ENCODE measurements at places on chromosomes 1 and 21.

DNA sequence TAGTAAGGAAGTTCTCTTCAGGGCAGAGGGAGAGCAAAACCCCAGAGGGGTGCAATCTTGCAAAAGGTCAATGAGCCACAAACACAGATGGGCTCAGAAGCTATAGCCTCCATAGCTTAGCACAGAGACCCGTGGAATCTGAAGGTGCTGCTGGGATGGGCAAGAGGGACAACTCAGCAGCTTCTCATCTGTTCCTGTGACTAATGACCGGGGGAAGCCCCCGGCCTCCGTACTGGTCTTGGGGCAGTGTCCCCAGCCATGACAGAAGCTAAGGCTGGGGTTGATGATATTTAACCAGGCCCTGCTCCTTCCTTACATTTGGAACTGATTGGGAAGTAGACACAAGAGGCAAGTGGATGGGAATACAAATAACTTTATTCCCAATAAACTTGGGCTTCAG is 19.1 kb downstream of the EXOC8 start:
- DNase-seq, result no peak

DNA sequence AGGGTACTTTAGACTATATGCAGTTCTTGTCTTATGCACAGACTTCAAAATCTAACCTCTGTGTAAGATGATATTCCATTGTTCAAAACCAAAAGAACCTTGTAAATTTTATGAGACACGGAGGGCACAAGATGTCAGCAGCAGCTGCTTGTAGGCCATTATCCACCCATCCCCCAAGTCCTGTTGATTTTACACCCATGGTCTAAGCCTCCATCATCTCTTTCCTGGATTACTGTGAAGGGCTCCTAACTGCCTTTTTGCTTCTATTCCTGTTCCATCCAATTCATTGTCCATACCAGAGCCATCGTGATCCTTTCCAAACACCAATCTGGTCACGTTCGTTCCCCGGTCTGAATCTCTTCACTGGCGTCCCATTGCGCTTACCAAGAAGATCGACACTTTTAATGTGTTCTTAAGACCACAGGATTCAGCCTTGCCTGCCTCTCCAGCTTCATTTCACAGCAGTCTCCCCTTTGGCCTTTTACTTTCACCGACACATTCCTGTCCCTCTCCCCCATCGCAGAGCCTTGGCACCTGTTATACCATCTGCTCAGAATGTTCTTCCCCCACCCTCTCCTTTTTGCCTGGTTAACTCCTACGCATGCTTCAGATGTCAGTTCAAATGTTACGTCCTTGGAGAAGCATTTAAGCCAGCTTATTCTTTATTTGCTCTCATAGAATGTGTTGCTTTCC is 107.3 kb upstream of the POU3F1 start:
- DNase-seq, result no peak

- no peak for DNase-seq
Measured at GRCh38 chr1:20291645-20292084, 990 bp downstream of the VWA5B1 start.

DNA sequence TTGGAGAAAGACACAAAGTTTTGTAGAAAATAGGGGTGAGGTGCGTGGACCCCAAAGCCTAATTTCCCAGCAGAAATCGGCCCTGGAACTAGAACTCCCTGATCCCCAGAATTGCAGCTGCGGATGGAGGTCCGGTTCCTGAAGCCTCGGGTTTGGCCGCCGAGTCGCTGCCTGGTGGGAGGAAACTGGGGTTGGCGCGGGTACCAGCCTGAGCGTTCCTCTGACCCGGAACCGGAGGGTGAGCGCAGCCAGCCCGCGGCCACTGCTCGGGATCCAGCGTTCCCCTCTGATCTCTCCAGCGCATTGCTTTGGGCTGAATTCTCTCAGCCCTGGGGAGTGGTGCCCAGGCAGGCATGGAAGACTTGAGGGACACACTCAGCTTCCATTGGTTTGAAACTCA is 1.6 kb downstream of the ST6GALNAC5 start:
- peak; percentile 73 for DNase-seq

DNA sequence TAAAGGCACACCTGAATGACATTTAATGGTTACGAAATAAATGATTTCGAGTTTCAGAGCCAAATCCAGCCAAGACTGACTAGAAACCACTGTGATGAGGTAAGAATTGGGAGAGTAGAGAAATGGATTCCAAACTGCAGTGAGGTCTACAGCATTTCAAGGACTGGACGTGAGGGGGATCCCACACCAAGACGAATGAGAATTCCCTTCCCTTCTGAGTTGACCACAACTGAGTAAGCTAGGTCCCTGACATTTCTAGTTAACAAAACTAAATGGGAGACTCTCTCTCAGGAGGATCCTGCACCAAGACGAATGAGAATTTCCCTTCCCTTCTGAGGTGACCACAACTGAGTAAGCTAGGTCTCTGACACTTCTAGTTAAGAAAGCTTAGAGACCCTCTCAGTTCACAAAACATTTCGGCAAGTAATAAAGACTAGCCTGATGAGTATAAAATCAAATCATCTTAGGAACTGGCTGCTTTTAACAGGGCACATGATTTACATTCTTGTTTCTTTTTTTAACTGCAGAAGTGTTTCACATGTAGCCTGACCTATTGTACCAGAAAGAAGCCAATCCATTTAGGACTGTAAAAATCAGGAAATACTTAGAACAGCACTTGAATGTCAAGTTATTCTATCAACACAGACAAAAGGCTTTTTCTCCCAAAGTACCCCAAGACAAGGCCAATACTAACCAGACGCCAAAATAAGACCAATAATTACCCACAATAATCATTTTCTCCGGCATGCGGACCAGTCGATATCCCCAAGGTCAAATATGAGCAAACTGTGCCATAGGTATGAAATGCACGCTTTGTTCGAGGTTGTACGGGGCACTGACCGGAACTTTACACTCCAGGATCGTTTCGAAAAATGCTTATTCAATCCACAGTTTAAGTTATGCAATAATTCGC is 1.4 kb upstream of the SPATA1 start:
- DNase-seq, result peak; percentile 23

DNA sequence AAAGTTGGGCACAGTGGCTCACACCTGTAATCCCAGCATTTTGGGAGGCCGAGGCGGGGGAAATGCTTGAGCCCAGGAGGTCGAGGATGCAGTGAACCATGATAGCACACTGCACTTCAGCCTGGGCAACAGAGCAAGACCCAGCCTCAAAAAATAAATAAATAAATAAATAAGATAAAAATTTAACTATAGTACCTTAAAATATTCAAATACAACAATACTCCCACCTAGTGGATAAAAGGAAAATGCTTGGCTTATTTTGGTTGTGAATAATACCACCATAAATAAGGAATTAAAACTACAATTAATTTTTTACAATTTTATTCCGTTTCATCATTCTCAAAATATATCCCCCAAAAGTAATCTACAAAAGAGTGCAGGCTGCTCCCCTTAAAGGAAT is 8.1 kb downstream of the PSMG1 start:
- DNase-seq, result no peak

- no peak for DNase-seq
Measured at GRCh38 chr1:18794051-18794450, 65.4 kb downstream of the TAS1R2 start.
